ENCODE measurements at places on chromosomes 4 and X.
A peak's percentile ranks its signal among the peaks of the same experiment; 100 is the strongest.

GRCh38 chr4:158169506-158169905 lies 3.3 kb downstream of the GASK1B start:
- no peak for DNase-seq

DNA sequence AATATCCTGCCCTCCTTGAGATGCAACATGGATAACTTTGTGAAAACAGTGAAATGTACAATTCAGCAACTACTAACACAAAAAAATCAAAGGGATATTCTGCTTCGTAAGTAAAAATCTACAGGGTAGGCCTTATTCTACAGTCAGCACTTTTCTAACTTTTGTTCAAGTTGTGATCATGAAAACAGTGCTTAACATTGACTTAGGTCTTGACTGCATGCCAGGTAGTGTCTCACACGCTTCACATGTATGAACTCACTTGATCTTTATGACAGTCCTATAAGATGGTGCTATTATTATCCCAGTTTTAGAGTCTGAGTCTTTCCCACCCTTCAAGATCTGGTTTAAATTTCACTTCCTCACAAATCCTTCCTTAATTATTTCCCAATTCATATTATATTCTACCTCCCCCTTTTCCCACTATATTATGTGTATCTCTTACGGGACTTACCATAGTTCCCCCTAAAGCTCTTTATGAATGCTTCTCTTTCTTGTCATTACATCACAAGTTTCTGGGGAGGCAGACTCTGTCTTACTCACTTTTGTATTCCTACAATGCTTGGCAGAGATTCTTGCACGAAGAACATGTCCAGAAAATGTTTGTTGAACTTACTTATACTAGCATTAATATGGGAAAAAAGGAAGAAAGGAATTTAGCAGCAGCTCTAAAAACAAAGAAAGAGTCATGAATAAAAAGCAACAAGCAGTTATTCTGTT lies 179.8 kb downstream of the SCFD2 start:
- DNase-seq = no peak

DNA sequence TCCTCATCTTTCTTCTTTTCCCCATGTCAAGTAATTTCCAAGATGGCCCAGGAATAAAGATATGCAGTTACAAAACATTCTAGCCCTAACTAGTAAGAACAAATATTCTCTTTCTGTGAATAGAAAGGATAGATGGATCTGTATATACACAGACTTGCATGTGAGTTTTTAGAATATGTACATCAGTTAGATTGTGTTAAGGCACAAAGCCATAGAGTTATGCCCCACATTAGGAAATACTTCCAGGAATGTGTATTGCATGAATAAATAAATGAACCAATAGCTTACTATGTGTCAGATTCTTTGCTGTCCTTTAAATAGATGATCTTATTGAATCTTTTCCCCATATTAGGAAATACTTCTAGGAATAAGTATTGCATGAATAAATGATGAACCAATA lies 46.0 kb upstream of the TMPRSS11E start:
- DNase-seq = no peak

DNA sequence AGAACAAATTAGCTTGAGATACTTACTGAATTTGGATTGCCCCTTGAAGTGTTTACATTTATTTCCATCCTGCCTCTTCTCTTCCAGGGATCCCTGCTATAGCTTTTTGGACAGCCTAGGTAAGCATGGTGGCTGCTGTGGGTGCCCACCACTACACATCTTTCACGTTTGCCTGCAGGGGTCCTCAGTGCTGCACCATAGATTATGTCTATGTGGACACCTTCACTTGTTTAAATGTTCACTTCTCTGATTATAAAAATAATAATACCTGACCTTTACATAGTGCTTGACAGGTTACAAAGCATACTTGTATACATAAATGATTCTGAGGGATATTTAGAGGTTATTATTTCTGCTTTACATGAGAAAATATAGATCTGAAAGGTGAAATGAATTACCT lies 67.9 kb upstream of the SLC4A4 start:
- no peak for DNase-seq

GRCh38 chr4:110207233-110207632 lies 8.8 kb upstream of the ELOVL6 start:
- DNase-seq = no peak

GRCh38 chrX:39874202-39874816 lies 223.4 kb downstream of the BCOR start:
- DNase-seq = peak; percentile 14
